Activated naive CD4-positive, alpha-beta T cell treated with anti-CD3 and anti-CD28 coated beads, Interleukin-2, amount 10 ng/mL, durations not matched to agents 7 days and 5 days (primary cell): ENCODE measurements at places on chromosomes 4 and X.

GRCh38 chrX:117641913-117642656 lies 474.5 kb downstream of the KLHL13 start:
- DNase-seq = no peak

- DNase-seq = no peak
These were observed 182.8 kb downstream of the PDGFC start for GRCh38 chr4:156788782-156789181.

DNA sequence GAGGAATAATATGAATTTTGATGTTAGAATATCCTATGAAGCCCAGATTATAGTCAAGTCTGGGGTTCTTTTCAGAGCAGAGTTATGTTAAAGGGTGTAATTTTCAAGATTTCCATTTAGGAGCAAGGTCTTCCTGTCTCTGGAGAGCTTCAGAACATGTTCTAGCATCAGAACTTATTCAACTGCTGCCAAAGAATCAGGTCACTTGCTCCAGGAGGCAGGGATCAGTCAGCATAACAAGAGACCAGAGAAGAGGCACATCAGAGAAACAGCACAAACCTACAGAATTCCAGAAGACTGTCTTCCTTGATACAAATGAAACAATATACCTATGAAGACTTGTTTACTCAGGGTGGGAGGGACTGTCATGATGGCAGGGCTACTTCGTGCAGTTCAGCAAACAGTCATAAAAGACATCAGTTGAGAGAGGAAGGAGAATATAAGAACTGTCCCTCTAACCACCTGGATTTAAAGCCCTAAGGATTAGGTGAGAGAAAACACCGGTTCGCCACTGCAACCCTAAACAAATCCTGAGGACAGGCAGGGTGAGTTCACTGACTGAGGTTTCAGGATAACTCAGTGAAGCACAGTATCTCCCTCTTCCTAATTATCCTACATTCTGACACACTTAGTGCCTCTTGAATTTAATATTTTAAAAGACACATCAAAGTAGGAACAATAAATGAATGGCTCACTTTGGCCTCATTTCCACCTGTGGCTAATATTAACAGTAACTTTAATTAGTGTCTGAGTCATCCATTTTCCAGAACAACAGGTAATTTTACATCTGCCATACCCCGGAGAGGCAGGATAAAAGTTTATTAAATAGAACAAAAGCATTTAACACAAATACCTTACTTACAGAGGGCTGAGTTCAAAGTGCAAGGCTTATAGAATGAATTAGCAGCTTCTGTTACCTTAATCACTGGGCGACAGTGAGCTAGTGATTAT lies 93.0 kb downstream of the HDAC8 start:
- no peak for DNase-seq

GRCh38 chr4:86921608-86922252 lies 13.1 kb upstream of the AFF1 start:
- no peak for DNase-seq

- no peak for DNase-seq
These were observed 107.4 kb upstream of the SLC4A4 start for GRCh38 chr4:71231129-71232055.

DNA sequence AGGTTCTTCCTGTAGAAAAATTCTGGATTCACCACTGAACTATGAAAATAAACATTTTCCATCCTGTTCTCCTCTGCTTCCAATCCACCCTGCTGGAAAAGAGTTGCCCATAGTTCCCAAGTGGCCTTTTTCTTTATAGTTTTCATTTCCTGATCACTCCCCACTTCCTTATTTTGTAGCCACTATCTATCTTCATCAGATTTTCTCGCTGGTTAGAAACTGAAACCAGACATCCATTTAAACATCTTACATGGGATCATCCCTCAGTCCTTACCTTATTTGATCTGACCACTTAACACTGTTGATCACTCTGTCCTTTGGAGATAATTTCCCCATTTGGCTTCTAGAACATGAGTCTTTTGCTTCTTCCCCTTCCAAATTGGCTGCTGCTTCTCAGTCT lies 42.2 kb upstream of the SCOC start:
- no peak for DNase-seq

DNA sequence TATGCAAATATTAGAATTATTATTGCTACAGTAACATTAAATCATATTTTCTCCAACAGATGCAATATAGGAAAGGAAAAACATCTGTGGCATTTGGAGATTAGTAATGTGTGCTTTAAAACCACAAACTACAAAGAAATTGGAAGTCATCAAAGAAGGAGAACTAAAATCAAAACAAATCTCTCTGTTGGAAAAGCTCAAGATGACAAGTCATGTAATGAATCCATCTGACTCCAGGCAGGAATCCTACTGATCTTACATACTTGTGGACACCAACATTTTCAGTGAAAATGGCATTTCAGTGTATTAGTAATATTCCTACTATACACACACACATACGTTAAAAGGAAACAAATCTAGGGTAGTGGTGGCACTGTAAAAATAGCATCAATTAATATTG lies 98.2 kb downstream of the SLC39A8 start:
- no peak for DNase-seq

- no peak for DNase-seq
These were observed 69.3 kb upstream of the NOCT start for GRCh38 chr4:138946306-138946705.
